ENCODE measurements at places on chromosomes 3 and 15. TPM values are rescaled to one million over a fixed set of nuclear protein-coding genes. Genes with fewer than 3 reads are reported as not detected.

The CYP1A2 gene
- not detected for total RNA-seq

The CFAP92 gene
- total RNA-seq, result 0.11 TPM

The THBS1 gene
- 0.34 TPM for total RNA-seq

The SPRED1 gene
- total RNA-seq, result 2.5 TPM

The MCF2L2 gene
- total RNA-seq, result 3.0 TPM

The ROBO2 gene
- total RNA-seq, result not detected

The CCR9 gene
- total RNA-seq, result 1.5 TPM

The CHST13 gene
- total RNA-seq, result not detected

The CNTN3 gene
- total RNA-seq, result not detected

The SCN11A gene
- total RNA-seq, result 0.04 TPM

The SATB1 gene
- 172 TPM for total RNA-seq

The ZIC1 gene
- not detected for total RNA-seq

All from activated CD8-positive, alpha-beta memory T cell treated with anti-CD3 and anti-CD28 coated beads for 36 hours (primary cell).